ENCODE measurements at places on chromosomes 7 and 10.

GRCh38 chr7:148872188-148872587, 11.9 kb downstream of the EZH2 start:
- H3K36me3 ChIP-seq, result peaks cover 44% of the 10 kb centered on the region
- no peak overlapping the region for H3K4me3 ChIP-seq
- DNase-seq, result no peak
- peaks cover 50% of the 10 kb centered on the region for H3K4me1 ChIP-seq
- no peaks in the 10 kb centered on the region for H3K27me3 ChIP-seq

DNA sequence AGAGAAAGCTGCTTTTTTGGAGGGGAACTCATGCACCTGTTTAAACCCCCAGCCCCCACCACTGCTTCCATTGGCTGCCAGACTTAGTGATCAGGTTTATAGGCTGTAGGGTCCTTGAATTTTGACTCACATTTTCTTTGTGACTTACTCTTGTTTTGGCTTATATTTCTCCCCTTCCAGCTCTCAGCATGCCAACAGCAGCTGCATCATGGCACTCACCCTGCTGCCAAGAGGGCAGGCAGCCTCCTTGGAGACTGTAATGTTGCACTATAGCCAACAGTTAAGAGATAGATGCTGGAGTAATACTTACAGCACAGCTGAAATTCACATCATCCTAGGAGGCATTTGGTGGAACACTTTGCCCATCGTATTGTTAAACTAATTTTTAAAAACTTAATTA, 98.0 kb upstream of the GLCCI1 start:
- H3K36me3 ChIP-seq, result peaks cover 7% of the 10 kb centered on the region
- no peak overlapping the region for H3K27ac ChIP-seq
- no peak overlapping the region for H3K4me3 ChIP-seq
- no peak for DNase-seq

- H3K4me3 ChIP-seq, result no peak overlapping the region
- no peak for DNase-seq
- no peaks in the 10 kb centered on the region for H3K27me3 ChIP-seq
- no peaks in the 10 kb centered on the region for H3K36me3 ChIP-seq
Measured at GRCh38 chr10:125543796-125544195, 139.2 kb downstream of the TEX36 start.

DNA sequence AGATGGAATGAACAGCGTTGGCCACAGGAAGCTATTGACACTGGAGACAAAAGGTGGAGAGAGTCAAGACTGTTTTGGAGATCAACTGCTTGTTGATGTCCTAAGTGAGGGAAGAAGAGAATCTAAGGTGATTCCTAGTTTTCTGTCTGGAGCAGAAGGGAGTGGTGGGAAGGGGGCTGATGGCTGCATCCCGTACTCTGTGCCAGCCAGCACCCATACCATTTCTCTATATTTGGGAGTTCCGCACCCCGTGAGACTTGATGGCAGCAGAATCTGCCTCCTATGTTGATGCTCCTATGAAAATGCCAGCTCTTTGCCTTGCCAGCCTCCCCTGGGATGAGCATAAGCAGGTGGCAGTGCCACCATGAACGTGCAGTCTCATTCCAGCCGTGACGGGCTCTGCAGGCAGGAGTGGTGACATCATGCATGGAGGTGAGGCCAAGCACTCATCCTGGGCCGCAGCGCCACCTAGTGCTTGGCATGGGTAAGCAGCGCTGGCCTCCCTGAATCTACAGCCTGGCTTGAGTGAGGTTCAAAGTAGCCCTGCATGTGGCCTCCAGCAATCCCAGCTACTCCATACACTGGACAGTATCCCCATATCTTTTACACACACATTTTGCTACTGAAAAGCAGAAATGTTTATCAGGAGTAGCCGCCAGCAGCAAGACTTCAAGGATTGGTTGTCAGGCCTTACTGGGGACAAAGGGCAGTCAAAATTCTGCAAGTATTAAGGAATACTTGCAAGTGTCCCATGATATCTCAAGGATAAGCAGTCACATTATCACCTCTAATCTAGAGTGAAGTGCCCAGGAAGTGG, 43.0 kb downstream of the PODXL start:
- no peaks in the 10 kb centered on the region for H3K36me3 ChIP-seq
- peaks cover 6% of the 10 kb centered on the region for H3K27me3 ChIP-seq
- H3K4me1 ChIP-seq, result peaks cover 6% of the 10 kb centered on the region
- DNase-seq, result peak; percentile 86
- no peak overlapping the region for H3K4me3 ChIP-seq
